ENCODE measurements at places on chromosomes 5 and 9.

DNA sequence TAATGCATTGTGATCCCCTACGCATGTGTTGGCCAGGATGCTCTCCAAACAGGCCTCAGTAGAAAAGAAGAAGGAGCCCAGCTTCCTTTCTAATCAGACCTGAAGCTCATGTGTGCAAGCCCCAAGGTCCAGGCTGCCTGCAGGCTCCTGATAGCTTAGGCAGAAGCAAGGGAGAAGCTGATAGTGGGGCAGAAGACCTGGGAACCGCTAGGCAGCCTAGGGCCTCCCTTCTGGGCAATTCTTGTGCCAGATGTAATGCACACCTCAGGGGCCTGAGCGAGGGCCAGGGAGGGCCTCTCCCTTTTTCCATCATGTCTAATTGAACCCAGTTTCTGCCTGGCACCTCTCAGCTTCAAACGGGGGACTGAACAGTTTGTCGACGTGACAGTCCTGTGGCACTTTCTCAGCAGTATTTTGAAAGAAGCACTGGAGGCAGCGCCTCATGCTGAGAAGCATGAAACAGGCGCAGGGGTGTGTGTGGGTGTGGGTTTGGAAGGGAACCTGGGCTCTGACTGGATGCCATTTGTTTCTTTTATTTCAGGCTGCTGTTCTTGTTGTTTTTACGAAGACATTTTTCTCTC is 212.8 kb downstream of the PIK3R1 start:
- no peak for DNase-seq

GRCh38 chr5:95471487-95471886 is 80.3 kb downstream of the FAM81B start:
- no peak for DNase-seq

- DNase-seq, result no peak
These were observed 104.4 kb downstream of the ARHGAP26 start for GRCh38 chr5:142874540-142874939.

DNA sequence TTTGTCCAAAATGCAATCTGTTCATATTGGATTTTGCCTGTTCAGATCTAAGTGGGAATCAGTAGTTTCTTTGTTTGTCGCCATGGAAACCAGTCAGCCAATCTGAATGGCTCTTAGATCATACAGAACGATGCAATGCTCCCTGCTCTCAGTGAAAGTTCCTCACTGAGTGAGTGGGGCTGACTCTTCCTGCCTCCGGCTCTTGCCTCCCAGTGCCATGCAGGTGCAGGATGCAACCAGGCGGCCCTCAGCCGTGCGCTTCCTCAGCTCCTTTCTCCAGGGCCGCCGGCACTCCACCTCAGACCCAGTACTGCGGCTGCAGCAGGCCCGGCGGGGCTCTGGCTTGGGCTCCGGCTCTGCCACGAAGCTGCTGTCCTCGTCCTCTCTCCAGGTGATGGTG is at the start of gene PTPDC1:
Gene PTPDC1 (plus strand): TSS at position 151 of the 400 bp plus-strand sequence. CDS start 67 bp downstream, at position 218.
- peak; percentile 95 for DNase-seq

DNA sequence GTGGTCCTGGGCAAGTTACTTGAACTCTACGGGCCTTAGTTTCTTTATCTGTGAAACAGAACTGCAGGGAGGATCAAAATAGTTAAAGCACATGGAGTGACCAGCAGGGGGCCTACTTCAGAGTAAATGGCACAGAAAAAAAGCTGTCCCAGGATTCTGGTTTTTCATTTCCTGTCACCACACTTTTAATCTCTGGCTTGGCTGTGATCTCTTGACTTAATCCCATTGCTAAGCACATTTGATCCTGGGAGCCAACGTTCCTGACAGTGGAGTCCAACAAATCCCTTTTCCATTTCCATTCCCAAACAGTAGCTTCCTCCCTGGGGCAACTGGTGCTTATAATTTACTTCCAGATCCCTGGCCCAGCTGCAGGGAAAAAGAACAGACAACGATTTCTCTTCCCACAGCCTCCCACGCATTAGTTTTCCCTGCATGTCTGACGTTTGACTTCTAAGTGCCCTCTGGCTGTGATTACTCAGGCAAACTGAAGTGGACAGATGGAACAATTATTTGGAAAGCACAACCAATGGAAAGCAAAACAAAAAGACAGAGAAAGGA is 136.5 kb upstream of the STK32A start:
- DNase-seq, result peak; percentile 76

DNA sequence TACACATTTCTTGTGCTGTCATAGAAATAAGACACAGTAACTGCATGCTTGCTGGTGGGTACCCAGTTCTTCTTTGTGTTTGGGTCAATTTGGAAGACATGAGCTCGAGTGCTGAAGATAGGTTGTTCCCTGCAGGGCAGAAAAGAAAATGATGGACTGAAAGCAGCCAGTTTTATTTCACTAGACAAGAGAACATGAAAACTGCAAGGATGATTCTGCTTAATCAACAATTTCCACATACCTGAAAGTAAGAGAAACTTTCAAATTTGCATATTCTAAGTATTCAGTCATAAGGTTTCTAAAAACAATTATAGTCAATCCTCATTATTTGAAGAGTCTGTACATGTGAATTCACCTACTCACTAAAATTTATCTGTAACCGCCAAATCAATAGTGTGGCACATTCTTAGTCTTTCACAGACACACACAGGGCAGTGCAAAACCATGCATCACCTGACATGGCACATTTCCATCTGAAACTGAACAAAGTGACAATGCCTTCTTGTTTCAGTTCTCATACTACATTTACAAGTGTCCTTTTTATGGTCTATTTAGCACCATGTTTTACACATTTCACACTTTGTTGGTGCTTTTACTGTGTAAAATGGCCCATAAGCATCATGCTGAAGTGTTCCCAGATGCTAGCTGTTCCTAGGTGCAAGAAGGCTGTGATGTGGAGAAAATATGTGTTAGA is 56.9 kb downstream of the HOMER1 start:
- DNase-seq, result no peak

DNA sequence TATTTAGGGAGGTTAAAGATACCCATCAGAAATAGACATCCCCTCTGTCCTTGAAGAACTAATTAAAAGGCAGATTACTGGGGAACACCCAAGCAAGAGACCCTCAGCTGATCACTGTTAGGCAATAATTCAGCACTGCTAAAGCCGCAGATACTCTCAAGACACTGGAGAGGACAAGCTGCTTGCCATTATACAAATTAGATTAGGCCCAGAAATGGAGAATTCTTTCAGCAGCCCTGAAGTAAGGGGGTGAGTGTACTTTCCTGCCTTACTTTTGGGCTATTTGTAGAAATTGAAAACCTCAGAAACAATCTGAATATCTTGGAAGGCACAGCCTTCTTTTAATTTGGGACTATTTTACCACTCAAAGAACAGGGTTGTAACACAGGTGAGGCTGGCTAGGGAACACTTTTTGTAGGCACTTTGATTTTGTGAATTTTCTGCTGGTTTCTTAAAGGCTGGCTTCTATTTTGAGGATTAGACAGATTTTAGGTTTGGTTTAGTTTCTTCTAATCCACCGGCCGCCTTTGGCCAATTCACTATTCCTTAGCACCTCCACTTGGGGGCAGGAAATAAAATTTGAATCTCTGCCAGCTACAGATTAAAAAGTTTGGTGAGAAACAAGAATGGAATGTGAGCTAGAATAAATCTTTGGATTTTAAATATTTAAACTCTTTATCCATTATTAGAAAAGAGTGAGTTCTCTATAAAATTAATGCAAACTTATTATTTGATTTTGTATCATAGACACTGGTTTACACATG is 106.0 kb downstream of the SMARCA2 start:
- DNase-seq, result no peak

GRCh38 chr5:65127161-65127901 is 354.4 kb downstream of the ADAMTS6 start:
- no peak for DNase-seq

DNA sequence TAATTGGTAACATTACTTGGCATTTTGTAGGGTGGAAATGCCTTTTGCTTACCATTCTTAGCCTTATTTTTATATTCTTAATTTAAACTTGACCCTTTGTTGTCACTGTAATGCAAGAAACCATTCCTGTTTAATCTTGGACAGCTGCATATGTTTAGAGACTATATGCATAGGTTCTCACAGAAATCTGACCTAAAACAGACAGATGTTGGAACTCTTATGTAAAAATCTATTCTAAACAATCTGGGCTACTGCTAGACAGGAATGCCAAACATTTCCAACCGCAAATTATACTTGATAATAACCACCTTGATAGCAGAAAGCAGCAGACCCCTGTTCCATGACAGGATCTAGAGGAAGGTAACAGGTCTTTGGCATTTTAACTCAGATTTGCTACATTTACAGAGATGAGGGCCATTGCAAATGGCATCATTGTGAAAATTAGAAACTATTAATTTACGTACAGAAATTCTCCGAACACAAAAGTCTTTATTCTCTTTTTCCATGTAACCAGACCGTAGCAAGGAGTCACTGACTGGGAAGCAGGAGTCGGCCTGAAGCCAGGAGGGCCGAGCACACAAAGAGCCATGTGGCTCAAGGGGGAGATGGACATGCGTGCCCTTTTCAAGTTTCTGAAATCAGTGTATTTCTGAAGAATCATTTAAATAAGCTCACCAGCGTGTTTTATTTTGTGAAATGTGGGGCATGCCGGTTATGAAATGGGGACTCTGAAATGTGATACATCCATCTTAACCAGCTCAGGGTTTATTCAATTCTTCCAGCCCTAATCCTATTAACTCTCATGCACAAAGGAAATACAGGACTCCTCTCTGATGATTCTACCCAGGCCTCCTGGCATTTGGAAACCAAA is 139.3 kb downstream of the AOPEP start:
- peak; percentile 75 for DNase-seq

DNA sequence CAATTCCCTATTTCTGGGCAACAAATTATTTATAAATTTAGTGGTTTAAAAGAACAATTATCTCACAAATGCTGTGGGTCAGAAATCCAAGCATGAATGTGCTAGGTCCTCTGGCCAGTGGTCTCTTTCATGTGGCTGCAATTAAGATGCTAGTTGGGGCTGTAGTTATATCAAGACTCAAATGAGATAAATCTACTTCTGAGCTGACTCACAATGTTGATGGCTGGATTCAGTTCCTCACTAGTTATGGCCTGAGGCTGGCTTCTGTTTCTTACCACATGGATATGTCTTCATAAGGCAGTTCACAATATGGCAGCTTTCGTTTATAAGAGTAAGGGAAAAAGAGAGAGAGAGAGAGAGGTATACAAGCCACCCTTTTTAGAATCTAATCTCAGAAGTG is 717.0 kb downstream of the PRELID2 start:
- DNase-seq, result no peak

GRCh38 chr9:28293369-28294090 is 720.2 kb upstream of the C9orf72 start:
- DNase-seq, result no peak

GRCh38 chr5:120538149-120538548 is 74.0 kb downstream of the PRR16 start:
- no peak for DNase-seq

DNA sequence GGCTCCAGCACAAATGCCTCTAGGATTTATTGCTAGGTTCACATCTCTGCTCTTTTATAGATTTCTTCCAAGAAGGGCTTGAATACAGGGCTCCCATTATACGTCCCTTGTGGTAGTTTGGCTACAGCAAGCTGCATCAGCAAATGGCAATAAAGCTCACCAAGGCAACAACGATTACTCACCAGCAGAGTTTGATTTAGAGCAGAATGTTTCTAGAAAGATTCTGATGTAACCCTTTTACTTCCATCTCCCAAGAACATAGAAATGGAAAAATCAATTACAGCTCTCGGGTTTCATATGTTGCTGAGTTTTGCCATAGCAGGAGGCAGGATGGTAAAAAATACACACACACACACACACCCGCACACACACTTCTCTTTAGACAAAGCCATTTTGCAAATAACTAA is 124.2 kb upstream of the TNPO1 start:
- no peak for DNase-seq

DNA sequence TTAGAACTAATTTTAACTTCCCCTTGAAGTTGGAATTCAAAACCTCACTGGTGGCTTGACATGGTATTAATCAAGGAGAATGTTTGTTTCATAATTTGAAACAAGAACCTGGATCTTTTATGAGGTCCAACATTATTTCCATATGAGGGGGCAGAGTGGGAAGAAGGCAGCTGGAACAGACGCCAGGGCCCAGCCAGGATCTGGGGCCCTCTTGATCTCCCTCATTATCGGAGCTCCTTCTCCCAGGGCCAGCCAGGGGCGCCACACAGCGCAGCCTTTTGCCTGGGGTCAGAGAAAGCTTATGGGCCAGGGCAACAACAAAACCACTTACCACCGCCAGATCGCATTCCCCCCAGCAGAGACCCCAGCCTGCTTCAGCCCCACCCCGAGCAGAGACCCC is 27.1 kb upstream of the NKD2 start:
- DNase-seq, result no peak

DNA sequence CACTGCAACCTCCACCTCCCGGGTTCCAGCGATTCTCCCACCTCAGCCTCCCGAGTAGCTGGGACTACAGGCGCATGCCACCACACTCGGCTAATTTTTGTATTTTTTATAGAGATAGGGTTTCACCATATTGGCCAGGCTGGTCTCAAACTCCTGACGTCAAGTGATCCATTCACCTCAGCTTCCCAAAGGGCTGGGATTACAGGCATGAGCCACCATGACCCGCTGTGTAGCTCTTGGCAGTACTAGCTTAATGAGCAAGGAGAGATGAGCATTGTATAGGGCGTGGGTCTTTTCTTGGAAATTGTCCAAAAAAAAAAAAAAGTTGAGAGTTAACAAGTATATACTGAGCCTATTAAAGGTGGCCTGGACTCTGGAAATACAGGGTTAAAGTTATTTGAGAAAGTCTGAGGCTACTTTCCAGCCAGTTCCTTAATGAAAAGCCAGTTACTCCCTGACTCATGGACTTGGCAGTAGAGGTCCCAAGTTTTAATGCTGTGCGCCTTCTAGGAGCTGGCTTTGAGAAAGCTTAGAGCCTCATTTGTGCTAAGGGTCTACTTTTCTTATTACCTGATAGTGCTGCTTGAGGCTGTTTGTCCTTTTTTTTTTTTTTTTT is 4.2 kb upstream of the FGF18 start:
- DNase-seq, result no peak

GRCh38 chr5:43985411-43985810 is 382.4 kb downstream of the NNT start:
- no peak for DNase-seq

- DNase-seq, result no peak
These were observed 120.7 kb downstream of the DOCK8 start for GRCh38 chr9:335373-335772.

- DNase-seq, result no peak
These were observed 18.4 kb upstream of the EGFL7 start for GRCh38 chr9:136644343-136644592.

GRCh38 chr9:1929722-1930244 is 85.4 kb upstream of the SMARCA2 start:
- no peak for DNase-seq

- DNase-seq, result no peak
These were observed 51.3 kb upstream of the SLC30A5 start for GRCh38 chr5:69042500-69042899.
